NCI-H146 (cell line): ENCODE measurements at places on chromosomes 6 and 20.

- no peak for DNase-seq
Measured at GRCh38 chr6:39527792-39528564, 197.2 kb downstream of the KIF6 start.

GRCh38 chr6:33994472-33995308 is 151.2 kb downstream of the GRM4 start:
- DNase-seq, result peak; percentile 39

DNA sequence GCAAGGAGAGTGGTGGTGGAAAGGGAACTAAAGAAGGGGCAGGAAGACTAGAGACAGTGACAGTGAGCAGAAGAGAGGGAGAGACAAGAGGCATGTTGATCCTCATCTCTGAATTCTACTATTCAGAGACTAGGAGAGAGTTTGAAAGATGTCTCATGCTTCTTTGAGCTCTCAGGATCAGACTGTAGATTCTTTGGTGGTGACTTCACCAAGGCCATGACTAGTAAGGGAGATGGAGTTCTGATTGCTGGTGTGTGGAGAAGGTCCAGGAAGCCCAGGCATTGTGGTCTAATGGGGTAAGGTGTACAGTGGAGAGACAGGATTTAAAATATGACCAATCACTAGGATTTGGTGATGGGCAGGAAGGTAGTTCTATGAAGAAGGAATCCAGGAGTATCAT is 713 bp downstream of the WFDC9 start:
- no peak for DNase-seq

DNA sequence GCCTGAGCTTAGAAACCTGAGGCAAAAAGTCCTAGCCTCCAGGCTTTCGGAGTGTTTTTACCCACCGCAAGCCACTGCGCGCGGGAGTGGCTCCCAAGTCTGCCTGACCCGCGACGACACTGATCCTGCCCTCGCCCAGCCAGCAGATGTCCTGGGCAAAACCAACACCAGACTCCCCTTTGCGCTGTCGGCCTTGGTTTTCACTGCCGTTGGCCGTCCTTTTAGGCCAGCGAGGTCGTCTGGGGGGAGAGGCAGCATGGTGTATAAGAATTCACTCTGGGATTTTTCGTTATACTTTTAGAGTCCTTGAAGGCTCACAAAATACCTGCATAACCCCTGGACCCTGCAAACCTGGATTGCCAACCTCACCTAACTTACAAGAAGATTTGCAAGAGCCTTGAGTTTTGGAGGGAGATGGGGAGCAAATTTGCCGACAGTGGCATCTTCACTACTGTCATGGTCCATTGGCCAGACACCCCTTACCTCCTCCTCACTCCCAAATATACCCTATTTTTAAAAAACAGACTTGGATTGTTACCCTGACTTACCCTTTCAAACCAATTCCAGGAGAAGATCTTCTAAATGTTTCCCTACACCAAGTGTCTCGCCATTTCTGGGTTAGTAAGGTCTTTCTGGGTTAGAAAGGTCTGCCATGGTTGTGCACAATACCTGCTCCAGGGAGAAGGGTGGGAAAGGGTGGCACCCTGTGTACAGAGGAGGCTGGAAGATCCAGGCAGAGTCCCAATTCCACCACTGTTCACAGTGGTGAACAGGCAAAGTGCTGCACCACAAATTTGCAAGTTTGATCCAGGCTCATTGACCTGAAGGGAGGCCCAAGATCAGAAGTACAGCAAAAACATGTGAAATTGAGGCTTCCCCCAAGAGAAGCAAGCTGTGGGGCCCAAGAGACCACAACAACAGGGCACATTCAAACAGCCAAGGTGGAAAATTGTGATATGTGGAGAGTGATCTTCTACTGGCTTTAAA is 4.4 kb downstream of the FOXA2 start:
- DNase-seq, result peak; percentile 58

GRCh38 chr6:145924600-145924999 is 39.6 kb downstream of the SHPRH start:
- no peak for DNase-seq

- DNase-seq, result no peak
Measured at GRCh38 chr6:124297507-124297906, 493.8 kb downstream of the NKAIN2 start.

DNA sequence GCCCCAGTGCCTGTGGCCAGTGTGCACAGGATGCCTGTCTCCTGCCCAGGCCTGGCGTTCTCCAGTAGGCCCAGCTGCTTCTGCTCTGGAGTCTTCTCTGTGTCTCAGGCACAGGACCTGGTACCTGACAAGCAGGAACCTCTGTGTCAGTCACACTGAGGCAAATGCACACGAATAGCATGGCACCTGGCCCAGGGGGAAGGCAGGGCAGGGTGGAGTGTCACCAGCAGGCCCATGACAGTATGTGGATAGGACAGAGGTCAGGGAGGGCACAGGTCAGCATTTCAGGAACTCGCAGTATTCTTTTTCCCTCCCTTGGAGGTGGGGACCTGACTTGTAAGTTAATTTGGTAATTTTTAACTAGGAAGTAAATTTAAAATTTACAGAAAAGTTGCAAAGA is 5.6 kb downstream of the PSMG4 start:
- no peak for DNase-seq

DNA sequence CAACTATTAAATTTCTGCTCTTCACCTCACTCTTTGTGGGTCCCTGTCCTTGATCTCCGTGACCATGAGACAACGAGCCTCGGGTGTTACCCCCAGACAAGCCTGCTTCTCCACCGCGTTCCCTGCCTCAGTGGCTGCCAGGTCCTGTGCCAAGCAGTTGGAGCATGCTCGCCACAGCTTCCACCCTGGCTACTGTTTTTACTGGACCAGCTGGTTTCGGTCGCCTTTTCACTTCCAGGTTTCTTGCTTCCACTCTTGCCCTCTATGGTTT is 5.6 kb downstream of the TP53RK start:
- DNase-seq, result no peak

GRCh38 chr6:166736634-166737033 is 109.6 kb upstream of the RPS6KA2 start:
- no peak for DNase-seq

- no peak for DNase-seq
Measured at GRCh38 chr20:15618110-15618509, 955.1 kb downstream of the KIF16B start.

DNA sequence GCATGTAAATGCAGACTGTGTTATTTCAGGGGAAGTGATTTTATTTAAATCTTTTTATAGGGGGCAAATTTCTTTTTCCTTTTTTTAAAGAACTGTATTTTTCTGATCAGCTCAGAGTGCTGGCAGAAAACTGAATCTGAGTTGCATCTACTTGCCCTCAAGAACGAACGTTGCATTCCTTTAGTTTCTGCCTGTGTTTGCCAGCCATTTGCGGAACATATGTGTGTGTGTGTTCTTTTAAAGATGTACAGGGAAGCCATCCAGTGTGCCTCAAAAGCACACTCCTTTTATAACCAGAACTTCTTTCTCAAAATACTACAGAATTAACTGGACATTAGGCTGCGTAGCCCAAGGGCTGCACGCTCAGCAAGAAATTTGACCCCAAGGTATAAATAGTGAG is 25.8 kb upstream of the INSM1 start:
- DNase-seq, result no peak

GRCh38 chr6:39841291-39841690 is 49.1 kb downstream of the DAAM2 start:
- no peak for DNase-seq

DNA sequence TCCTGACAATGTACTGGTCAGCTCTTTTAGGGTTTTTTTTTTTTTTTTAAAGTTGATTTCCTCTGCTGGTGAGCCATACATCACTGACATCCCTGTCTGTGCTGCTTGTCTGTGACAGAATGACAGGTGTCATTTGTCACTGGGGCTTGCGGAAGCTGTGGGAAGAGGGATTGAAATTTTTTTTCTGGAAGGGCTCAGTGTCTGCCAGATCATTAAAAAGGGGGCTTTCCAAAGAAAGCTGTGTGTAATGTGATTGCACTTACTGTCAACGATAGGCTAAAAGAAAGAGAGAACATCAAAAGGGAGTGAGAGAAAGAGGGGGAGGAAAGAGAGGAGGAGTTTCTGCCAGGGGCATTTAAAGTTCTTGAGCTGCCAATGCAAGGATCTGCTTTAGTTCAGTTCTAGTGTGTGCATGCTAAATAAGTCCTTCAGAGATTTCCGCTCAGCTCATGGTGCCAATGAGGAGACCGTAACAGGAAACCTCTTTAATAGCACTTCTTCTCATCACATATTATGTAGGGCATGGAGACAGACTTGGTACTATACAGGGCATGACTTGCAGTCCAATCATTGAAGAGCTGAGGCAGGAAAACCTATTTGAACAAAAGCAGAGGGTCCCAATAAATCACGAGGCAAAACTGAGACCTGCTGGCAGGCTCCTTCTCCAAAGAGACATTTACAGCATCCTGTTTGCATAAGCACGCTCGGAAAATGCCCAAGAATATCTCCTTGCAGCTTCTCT is 177.2 kb downstream of the TSHZ2 start:
- no peak for DNase-seq
